ENCODE measurements at places on chromosomes 4 and X.

DNA sequence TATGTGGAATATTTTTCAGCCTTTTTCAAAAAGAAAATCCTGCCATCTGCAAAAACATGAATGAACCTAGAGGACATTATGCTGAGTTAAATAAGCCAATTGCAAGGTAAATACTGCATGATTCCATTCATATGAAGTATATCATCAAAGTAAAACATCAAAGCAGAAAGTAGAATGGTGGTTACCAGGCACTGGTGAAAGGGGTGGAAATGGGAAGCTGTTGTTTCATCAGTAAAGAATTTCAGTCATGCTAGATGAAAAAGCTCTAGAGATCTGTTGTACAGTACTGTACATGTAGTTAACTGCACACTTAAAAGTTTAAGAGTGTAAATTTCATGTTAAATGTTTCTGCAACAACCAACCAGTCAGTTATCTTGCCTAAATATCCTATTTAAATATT is 196.8 kb upstream of the ADGRL3 start:
- DNase-seq, result no peak

- DNase-seq, result no peak
These were observed 8.3 kb downstream of the GPRIN3 start for GRCh38 chr4:89299153-89299791.

DNA sequence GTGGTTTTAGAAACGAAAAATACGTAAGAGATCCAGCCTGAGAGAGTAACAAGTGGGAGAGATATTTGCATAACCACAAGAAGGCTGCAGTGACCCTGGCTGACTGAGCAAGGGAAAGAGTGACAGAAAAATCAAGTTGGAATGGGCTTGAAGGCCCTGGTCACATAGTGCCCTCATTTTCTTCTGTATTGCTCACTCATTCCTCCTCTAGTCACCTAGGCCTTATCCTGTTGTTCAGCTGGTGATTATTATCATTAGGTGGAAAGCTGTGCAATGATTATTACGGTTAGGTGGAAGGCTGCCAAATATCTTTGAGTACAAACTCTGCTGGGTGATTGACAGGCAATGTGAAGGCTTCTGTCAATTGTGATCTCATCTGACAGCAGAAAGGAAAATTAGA is 2384.1 kb downstream of the PCDH7 start:
- no peak for DNase-seq

GRCh38 chrX:96449896-96450295 is 234.7 kb upstream of the DIAPH2 start:
- DNase-seq, result no peak

- DNase-seq, result peak; percentile 91
These were observed 37.7 kb upstream of the ARAF start for GRCh38 chrX:47523297-47523696.

- peak; percentile 61 for DNase-seq
These were observed 5.4 kb upstream of the CCDC120 start for GRCh38 chrX:49053223-49054072.

- no peak for DNase-seq
These were observed 1.8 kb downstream of the DCAF12L1 start for GRCh38 chrX:126550816-126551215.

DNA sequence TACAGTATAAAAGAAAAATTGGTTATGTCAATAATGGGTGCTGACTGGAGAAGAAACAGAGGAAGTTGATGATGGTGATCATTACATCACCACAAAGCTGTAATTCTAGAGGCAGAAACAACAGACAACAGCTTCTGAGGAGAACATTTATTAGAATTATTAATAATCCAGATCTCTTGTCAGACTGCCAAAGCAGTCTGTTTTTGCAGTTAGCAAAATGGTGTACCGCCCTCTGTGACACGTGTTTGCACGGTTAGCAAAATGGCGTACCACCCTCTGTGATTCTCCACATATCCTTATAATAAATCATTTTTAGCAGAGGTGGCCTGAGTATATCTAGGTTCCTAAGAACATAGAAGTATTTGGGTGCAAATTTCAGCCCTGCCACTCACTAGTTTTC is 154.0 kb upstream of the TENT5D start:
- DNase-seq, result no peak

GRCh38 chr4:129246910-129247461 is 151.0 kb downstream of the C4orf33 start:
- no peak for DNase-seq

DNA sequence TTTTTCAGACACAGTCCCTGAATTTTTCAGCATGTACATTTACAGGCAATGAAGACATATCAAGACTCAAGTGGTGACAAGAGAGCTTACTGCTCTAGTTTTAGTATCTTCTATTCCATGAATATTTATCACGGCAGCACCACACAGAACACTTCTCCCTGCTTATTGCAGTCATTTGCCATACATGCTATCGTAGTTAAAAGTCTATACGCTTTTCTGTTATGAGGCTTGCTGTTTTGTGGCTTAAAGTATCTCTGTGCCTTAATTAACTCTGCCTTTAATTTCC is 65.4 kb upstream of the GK2 start:
- no peak for DNase-seq

- DNase-seq, result no peak
These were observed 175.1 kb upstream of the RADX start for GRCh38 chrX:106436691-106437090.

- DNase-seq, result no peak
These were observed 19.7 kb downstream of the NOP14 start for GRCh38 chr4:2943364-2944090.

DNA sequence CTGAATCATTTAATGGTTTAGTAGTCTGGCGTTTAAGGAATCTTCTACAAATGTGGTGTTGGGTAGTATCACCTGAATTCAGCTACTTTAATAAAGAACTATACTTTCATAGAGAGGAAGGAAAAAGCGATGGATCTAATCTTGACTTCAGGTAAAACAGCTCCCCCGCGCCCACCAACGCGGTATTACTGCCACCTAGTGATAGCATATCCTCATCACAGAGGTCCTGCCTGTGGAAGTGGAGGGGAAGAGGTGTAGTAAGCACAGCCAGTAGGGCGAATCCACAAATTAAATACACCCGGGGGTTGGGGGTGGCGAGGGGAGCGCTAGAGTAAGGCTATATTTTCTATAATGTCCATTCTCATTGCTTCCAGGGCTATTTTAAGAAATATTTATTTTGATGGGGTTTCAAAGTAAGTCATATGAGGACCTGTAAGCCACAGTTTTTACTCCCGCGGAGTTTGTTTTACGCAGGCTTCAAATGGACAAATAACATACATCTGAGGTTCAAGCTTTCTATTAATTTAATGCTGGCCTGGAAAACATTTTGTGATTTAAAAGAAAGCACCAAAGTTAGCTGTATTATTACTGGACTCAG is 8.3 kb upstream of the DAPP1 start:
- peak; percentile 87 for DNase-seq

DNA sequence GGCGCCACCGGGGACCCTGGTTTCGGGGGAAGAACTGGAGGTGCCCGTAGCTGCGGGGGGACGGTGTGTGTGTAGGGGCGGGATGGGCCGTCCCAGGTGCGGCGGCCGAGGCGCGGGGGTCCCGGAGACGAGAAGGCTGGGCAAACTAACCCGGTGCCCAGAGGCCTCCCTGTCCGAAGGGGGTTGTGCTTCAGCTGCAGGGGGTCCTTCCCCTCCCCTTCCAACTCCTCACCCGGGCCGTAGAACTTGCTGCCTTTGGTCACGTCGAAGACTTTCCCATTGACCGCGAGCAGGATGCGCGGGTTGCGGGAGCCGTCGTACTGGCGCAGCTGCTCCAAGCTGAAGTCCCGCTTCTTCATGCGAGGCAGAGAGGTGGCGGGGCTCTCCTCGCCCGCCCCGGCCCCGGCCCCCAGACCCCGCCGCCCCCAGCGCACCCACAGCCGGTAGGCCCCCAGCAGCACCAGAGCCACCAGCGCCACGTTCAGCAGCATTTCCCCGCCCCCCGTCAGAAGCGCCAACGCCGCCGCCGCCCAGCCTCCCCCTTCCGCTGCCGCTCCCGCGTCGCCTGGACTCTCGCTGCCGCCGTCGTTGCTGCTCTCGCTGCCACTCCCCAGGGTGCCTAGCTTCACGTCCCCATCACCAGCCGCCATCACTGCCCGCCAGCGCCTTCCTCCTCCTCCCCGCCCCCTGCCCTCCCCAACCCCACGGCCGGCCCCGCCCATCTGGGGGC is at the start of gene PGRMC2:
Gene PGRMC2, minus strand, starts transcription at position 673 of the 730 bp plus-strand sequence. Its CDS starts 23 bp downstream, at position 650.
- DNase-seq, result no peak

DNA sequence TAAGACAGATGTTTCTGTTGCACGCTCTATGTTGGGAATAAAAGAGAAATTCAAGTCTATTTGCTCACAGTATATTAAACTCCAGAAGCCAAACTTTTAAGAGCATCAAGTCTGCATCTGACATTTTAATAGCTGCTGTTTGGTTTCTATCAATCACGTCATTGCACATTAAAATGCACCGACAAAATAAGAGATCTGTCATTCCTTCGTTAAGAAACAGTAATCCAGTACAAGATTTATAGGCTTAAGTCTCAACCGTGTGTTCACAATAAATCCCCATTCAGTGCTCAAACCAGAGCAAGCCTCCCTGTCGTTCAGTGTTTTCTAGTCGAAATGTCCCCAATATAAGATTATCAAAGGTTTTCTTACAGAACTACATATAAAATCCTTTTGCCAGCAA is 89.0 kb upstream of the BMPR1B start:
- no peak for DNase-seq

- DNase-seq, result no peak
These were observed 21.4 kb upstream of the RBPJ start for GRCh38 chr4:26299254-26299882.

DNA sequence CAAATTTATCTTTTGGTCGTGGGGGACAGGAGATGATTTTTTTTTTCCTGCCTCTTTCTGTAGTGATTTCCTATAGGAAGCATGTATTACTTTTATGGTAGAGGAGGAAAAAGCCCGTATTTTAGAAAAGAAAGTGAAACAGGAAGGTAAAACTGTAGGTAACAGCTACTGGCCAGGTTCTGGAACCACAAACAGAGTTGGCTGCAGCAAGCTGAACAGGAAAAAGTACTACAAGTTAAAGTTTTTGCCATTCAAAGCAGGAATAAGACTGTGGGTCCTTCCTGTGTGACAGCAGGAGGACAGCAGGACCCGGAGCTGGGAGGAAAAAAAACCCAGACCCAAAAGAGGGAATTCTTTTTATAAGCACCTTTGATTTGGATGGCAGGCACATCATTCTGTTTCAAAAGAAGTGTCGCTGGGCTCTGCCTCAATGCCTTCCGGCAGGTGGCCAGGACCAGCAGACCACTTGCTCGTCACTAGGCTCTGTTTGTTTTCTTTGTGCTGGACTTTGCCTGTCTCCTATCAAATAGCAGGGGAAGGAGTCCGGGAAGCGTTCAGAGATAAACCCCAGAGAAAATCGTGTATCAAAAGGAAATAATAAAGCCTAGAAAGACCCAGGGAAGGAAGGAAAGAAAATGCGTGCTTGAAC is 277.9 kb downstream of the ADGRA3 start:
- DNase-seq, result no peak

DNA sequence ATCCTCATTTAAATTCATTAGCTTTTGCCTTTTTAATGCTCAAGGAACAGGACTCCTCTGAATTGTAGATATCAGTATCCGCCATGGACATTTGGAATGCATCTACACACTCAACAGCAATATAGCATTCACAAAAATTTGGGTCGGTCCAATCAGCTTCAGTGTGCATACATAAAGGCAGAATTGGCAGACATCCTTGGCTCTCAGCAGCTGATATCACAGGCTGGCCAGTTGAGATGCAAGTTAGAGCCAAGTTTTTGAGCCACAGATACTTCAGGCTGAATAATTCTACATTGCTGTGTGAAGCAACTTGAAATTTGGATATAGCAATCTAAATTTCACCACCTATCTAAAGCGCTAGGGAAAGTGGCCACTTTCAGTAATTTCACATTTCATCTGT is 821.1 kb downstream of the PCDH19 start:
- DNase-seq, result no peak

GRCh38 chrX:45134315-45134731 is 66.4 kb downstream of the DIPK2B start:
- DNase-seq, result no peak

DNA sequence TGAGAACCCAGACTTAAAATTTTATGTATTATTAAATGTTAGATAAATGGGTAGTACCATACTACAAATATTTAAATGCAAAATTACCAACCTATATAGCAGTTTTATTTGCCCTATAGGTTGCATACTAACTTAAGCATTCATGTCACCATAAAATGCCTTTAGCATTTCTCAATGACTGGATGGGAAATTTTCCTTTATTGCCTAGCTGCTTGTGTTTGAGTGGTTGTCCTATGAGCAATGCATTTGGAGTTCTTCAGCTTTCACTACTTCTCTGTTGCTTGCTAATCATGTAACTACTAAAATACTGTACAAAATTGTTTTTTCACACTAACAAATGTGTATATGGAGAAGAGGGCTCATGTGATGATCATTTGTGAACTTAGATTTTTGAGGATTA is 44.2 kb upstream of the CEP135 start:
- DNase-seq, result no peak

GRCh38 chr4:87677731-87678130 is 27.7 kb downstream of the DMP1 start:
- no peak for DNase-seq

DNA sequence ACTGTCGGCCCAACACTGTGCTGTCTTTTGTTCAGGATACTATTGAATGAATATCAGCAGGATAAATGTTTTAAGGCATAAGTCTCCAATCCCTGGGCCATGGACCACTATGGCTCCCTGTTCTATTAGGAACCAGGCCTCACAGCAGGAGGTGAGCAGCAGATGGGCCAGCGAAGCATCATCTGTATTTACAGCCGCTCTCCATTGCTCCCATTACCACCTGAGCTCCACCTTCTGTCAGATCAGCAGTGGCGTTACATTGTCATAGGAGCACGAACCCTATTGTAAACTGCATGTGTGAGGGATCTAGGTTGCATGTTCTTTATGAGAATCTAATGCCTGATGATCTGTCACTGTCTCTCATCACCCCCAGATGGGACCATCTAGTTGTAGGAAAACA is 3.7 kb upstream of the APLN start:
- DNase-seq, result no peak

GRCh38 chrX:107857837-107858236 is 32.2 kb downstream of the MID2 start:
- no peak for DNase-seq

DNA sequence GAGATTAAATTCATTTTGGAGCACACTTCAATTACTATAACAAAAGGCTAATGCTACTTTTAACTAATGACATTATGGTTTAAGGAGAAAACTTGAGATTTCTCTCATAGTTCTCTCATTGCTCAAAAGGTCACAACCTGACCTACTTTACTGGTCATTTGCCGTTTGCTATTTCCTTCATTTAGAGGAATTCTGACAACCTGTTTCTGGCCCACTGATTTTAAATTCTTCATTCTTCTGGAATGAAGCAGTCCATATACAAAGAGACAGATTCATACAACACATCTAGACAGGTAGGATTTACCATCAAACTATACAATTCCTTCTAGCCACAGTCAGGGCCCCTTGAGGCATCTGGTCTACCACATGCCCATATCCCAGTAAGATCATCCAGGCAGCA is 14.2 kb downstream of the RNF150 start:
- no peak for DNase-seq

DNA sequence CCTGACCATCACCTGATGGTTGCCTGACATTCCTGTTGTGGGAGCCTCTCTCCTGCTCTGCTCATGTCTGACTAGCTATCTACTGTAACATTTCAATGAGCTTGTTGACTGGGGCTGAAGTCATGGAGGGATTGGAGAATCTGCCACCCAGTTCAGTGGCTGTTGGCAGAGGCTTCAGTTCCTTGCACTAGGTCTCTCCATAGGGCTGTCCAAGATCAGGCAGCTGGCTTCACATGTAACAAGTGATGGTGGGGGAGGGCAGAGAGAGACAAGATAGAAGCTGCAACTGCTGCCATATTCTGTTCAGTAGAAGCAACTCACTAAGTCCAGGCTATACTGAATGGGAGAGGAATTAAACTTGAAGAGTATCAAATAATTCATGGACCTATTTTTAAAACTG is 14.1 kb upstream of the CCNI start:
- DNase-seq, result no peak
